Common myeloid progenitor, CD34-positive (primary cell): ENCODE measurements at places on chromosomes 4 and X.
A peak's percentile ranks its signal among the peaks of the same experiment; 100 is the strongest.

- peak; percentile 40 for DNase-seq
These were observed 663 bp downstream of the CXorf38 start for GRCh38 chrX:40646489-40647306.

- peak; percentile 77 for DNase-seq
These were observed 1.2 kb downstream of the BCOR start for GRCh38 chrX:40096395-40097091.

- DNase-seq = no peak
These were observed 171.2 kb downstream of the PPP3CA start for GRCh38 chr4:101175896-101176676.

DNA sequence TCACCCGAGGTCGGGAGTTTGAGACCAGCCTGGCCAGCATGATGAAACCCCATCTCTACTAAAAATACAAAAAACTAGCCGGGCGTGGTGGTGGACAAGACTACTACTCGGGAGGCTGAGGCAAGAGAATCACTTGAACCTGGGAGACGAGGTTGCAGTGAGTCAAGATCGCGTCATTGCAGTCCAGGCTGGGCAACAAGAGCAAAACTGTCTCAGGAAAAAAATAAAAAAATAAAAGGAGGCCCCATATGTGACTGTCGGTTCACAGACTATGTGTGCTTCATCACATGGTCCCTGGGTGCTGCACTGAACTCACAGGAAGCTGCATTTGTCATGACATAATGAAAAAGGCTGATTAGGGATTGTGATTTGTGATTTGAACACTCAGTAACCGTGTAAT lies 6.4 kb downstream of the TRIML1 start:
- DNase-seq = no peak

DNA sequence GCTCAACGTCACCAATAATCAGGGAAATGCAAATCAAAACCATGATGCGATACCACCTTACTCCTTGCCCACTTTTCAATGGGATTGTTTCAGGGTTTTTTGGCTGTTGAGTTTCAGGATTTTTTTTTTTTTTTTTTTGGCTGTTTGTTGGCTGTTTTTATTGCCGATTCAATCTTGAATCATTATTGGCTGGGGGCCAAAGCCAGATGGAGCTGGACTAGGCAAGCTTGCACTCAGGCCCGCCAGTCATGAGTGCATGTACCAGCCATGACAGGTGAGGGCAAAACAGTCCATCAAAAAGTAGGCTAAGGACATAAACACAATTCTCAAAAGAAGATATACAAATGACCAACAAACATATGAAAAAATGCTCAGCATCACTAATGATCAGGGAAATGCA lies 13.3 kb downstream of the YIPF7 start:
- DNase-seq = no peak

- DNase-seq = no peak
These were observed 168.9 kb upstream of the INTU start for GRCh38 chr4:127463883-127464282.
